ENCODE measurements at places on chromosomes 2 and 18.

DNA sequence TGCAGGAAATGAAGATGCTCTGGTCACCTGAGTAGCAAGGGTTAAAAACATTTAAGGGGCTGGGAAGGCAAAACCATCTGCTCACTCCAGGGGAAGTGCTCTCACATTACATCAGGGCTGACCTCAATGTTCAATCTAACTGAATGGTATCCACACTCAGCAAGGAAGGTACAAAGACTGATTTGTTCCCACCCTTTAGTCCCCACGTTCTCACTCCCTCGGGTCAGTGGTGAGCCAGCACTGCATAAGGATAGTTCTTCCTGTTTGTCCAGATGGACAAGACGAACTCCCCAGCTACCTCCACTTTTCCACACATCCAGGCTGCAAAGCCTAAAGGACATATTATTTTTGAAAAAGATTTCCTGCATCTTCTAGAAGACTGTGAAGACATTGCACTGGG, 126.6 kb upstream of the SLC14A2 start:
- no peak for DNase-seq

DNA sequence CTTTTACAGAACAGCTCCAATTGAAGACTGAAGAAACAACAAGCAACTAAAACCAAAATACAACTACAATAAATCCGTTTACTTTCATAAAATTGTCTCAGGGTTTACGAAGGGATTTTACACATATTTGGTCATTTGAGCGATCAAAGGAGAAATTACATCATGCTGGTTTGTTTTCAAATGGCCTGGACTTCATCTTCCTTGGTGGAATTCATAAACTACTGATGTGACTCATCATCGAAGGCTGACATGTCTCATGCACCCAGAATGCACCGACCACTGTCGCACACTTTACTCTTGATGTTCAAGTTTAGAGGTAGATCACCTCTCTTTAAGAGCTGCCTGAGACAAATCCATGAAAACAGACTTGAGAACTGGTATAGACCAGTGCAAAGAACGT, 25.6 kb upstream of the PMAIP1 start:
- no peak for DNase-seq

- no peak for DNase-seq
Measured at GRCh38 chr2:237471438-237472186, 15.4 kb upstream of the MLPH start.

DNA sequence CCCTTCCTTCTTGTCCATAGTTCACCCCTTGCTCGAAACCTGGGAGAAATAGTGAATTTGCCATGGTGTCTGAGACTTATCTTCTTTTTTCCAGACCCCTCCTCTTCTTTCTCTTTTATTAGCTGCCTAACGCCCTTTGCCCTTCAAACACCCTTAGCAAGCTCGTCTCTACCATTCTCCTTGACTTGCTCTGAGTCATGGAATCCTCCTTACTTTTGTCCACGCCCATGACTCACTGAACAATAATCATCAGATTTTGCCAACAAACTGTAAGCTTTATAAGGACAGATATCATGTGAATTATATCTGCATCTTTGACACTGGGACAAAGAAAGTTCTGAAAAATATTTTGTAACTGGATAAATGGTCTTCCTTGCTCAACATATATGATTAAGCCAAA, 67.1 kb upstream of the CNTNAP5 start:
- no peak for DNase-seq

- DNase-seq: no peak
Measured at GRCh38 chr2:164826293-164827243, 15.1 kb downstream of the COBLL1 start.

DNA sequence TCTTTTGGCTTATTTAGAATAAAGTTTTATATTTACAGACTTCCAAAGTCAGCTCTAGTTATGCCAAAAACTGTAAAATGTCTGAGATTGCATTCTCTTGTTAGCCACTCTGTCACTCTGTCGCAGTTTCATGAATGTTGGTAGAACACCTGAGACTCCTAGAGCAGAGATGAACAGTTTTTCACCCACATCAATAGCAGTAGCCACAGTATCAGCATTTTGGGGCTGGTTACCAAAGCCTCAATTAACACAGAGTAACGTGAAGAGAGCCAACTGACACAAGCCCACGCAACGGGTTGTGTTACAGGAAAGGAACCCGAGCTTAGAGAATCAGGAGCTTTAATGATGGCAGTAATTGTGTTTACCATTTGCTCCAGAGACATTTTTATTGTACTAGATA, 443.0 kb upstream of the SLC39A10 start:
- no peak for DNase-seq

GRCh38 chr2:11697103-11697871, 27.3 kb upstream of the NTSR2 start:
- DNase-seq: no peak

- no peak for DNase-seq
Measured at GRCh38 chr2:126911111-126911796, 12.6 kb downstream of the TEX51 start.

GRCh38 chr18:8478166-8478967, 130.9 kb upstream of the RAB12 start:
- peak; percentile 63 for DNase-seq

- peak; percentile 77 for DNase-seq
Measured at GRCh38 chr2:132547090-132547687, 122.8 kb downstream of the LYPD1 start.

- DNase-seq: no peak
Measured at GRCh38 chr2:188773075-188773474, 201.1 kb upstream of the COL3A1 start.

DNA sequence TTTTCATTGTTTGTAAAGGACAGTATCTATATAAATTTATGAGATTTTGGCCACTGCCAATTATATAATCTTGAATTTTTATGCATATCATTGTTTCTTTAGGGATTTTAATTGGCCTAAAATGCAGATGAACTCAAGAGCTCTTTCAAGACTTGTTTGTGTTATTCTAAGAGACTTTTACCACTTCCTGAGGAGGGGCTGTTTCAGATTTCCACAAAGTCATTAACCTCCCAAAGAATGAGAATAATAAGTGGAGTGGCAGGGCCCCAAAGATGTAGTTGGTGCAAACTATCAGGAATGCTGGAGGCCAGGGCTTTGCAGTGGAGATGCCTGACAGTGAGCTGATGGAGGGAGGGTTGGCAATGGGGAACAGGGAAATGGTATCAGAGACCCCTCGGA, 15.5 kb upstream of the ACVR1 start:
- DNase-seq: no peak

GRCh38 chr2:53435610-53436009, 332.0 kb upstream of the CHAC2 start:
- no peak for DNase-seq

GRCh38 chr2:120720231-120720630, 15.4 kb upstream of the GLI2 start:
- no peak for DNase-seq

- DNase-seq: no peak
Measured at GRCh38 chr2:64067326-64067725, 48.1 kb upstream of the VPS54 start.

- no peak for DNase-seq
Measured at GRCh38 chr18:40708726-40709125, 1246.3 kb upstream of the PIK3C3 start.

- no peak for DNase-seq
Measured at GRCh38 chr2:140596447-140596846, 1534.4 kb downstream of the LRP1B start.

GRCh38 chr2:26302846-26303245, 43.1 kb upstream of the SELENOI start:
- no peak for DNase-seq

- DNase-seq: no peak
Measured at GRCh38 chr2:8300216-8300615, 381.6 kb upstream of the ID2 start.

GRCh38 chr2:225998116-225998515, 598.6 kb downstream of the NYAP2 start:
- no peak for DNase-seq

- DNase-seq: no peak
Measured at GRCh38 chr2:54638774-54639187, 84.7 kb upstream of the EML6 start.

- no peak for DNase-seq
Measured at GRCh38 chr18:22528291-22528690, 110.6 kb upstream of the CTAGE1 start.

DNA sequence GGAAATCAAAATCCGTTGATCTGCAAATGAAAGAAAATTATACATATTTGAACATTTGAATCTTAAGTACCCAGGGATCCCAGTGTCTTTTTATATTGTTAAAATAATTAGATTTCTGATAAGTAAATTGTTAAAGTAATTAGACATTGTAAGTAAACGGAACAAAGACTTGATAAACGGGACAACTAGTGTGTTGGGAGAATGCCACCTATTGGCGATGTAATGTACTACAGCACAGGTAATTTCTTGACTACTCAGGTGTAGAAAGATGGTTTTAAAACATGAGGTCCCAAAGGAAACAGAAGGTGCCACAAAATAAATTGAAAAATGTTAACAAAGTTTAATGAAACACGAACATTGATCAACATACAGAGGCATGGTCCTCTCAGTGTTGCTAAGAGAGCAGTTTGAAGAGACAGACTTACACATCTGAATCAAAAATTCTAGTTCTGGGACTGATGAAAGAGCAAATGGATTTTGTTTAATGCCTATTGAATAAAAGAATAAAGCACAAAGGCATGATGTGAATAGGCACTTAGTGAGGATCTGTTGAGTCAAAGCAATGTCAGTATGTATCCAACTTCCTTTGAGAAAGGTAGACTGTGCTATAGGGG, 103.4 kb upstream of the RASGRP3 start:
- DNase-seq: no peak

DNA sequence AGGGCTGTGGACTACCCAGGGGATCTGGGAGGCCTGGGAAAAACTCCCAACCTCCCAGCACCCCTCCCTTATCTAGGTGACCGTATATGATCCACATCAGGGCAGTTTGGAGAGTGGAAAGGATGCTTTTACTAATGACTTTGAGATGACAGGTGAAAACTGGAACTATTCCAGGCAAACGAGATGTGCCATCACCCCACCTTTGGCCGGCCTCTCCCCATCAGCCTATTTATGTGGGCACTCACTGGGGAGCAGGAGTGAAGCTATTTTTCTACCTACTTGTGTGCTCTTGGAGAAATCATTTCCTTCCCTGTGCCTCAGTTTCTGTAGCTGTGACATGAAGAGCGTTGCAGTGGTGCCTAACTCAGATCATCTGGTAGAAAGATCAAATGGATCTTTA, 107.2 kb downstream of the SMAD7 start:
- DNase-seq: no peak

DNA sequence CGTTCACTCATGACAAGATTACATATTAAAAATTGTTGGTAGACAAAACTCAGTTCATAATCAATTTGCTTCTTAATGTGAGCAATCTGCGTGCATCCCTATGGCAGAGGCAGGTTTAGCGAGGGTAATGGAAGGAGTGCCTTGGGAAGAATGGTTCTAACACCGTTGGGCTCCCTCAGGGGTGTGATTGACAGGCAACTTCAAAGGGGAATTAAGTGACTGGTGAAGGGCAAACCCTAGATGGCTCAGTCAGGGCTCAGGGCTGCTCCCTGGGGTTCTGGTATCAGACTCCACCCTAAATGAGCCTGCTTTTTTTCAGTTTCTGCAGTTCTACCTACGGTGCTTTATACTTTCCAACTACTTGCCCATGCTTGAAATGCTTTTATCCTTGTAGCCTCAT, 419.5 kb upstream of the CELF4 start:
- no peak for DNase-seq

GRCh38 chr2:1599301-1600085, 144.8 kb downstream of the PXDN start:
- DNase-seq: no peak

GRCh38 chr18:8397034-8397433, 212.2 kb upstream of the RAB12 start:
- no peak for DNase-seq

GRCh38 chr2:3527886-3528785, 8.8 kb upstream of the ADI1 start:
- DNase-seq: no peak

DNA sequence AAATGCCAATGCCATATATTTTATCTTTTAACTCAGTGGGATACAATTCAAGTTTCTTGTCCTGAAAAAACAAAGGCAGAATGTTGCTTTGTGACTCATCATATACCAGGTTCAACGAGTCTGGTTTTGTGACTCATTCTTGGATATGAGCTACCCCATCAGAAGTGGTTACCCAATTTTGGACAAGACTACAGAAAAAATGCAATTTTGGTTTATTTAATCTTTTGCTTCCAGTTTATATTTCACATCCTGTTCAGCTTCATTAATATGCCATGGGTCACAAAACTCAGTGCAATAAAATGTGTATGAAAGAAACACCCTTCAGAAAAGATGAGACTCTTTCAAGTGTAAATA, 25.0 kb downstream of the FN1 start:
- DNase-seq: no peak

- DNase-seq: no peak
Measured at GRCh38 chr2:181889776-181890175, 1.8 kb upstream of the ITPRID2 start.

DNA sequence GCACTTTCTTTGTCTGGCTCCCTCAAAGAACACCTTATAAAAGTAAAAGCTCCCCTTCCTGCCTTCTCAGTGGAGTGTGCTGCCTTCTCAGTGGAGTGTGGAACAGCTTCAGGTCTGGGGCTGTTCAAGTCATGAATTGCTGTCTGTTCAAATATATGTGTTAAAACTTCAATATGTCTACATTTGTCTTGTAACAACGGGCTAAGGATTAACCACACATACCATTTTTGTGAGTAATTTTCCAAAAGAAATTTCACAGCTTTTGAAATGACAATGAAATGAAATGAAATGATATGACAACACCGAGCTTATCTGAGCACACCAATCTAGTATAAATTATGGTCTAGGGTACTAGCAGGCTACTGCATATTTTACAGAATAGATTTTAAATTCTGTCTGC, 42.9 kb downstream of the CABYR start:
- DNase-seq: no peak

DNA sequence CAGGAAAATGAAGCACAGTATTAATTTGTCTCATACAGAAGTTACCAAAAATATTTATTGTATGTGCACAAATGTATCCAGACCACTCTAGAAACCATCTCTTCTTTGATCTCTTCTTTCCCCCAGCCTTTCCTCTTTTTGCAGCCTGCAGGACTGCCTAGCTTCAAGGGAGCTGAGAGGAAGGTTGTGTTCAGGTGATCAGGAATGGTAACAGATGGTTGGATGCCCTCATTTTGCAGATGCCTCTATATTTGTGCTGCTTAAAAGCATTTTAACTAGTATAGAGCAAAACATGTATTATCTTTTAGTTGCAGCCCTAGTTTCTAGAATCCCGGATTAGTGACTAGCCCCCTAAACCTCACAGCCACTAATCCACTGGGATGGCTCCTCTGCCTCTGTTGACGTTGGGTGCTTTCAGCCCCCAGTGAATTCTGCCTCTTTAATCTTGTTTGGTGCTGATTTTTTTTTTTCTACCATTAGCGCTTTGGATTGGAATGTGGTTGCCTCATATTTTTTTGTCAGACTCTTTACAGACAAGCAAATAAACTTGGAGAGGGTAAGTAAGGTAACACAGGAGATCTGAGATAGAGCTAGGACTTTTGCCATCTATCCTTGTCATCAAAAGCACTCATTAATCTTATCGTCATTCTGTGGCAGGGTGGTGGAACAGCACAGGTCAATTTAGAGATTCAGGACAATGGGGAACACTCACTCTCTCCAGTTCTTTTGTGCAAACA, 103.8 kb upstream of the NDUFV2 start:
- no peak for DNase-seq

All from posterior cingulate gyrus (tissue), 11 donors.